Panc1 (cell line): ENCODE measurements at places on chromosomes 3 and 15. TPM values are rescaled to one million over a fixed set of nuclear protein-coding genes. Genes with fewer than 3 reads are reported as not detected.

DNA sequence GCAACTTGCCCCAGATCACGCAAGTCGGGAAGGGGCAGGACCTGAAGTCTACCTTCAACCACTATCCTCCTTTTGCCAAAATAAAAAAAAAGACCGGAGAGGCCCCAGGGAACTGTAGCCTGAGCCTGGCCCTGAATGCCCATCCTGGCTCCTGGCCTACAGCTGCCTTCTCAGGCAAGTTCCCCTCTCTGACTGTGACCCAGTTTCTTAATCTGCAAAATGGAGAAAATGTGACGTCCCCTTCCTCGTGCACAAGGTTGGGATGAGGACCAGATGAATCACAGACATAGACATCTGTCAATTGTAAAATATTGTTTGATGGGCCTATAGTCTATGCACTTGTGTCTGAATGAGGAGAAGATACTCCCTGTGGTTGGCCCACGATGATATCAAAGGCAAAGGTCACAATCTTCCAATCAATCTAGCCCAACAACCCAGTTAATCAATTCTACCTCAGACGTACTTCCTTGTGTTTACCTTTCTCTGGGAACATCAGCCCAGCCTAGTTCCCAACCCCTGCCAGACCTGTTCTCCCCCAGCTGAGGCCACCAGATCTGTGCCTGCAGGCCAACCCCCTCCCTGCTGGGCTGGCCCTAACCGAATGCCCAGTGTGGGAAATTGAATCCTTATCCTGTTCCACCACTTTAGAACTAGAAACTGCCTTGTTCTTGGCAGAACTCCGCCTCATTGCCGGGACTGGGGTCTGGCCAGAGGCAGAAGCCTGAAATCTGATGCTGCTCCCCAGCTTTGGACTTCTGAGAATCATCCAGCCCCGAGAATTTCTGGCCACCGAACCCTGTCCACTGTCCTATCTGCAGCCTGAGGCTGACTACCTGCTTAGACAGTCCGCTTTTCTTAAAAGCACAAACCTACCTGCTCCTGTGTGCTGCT lies 101.8 kb upstream of the LIPC start:
- no peak overlapping the region for H3K4me3 ChIP-seq
- no peaks in the 10 kb centered on the region for H3K27me3 ChIP-seq
- peak overlapping the region; percentile 89 for H3K27ac ChIP-seq
- H3K4me1 ChIP-seq: peaks cover 31% of the 10 kb centered on the region
- no peak for DNase-seq
- H3K36me3 ChIP-seq: no peaks in the 10 kb centered on the region

GRCh38 chr3:45170096-45170495 lies 23.9 kb upstream of the CDCP1 start:
- H3K4me3 ChIP-seq: no peak overlapping the region
- no peak for DNase-seq
- H3K4me1 ChIP-seq: peaks cover 19% of the 10 kb centered on the region
- no peaks in the 10 kb centered on the region for H3K27me3 ChIP-seq

- DNase-seq: no peak
- no peak overlapping the region for H3K4me3 ChIP-seq
- no peak overlapping the region for H3K27ac ChIP-seq
- H3K27me3 ChIP-seq: no peaks in the 10 kb centered on the region
Measured at GRCh38 chr3:184241447-184242296, 7.1 kb downstream of the ALG3 start.

DNA sequence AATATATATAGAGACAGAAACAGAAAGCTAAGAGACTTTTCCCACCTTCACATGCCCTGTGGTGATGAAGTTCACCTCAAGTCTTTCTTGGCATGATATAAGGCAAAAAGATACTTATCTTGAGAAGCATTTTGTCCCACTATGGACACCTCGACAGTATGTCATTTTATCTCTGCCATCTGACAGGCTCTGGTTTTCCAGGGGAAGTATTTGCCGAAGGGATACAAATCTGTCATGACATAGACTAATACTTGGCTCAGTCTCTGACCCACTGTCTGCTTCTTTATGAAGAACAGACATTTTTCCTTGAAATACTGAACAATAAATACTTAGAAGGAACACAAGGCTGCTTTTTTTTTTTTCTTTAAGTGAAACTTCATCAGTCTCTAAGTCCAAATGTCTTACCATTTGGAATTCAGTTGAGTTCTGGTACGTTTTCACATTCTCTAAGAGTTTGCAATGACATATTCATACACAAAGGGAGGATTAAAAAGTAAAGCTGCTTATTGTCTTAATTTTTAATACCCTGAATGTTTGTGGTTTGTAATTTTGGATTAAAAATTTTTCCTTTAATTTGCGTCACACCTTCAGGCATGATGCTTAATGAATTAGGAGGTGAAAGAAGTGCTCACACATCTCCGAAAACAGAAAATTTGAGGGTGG lies 87.8 kb upstream of the LMOD3 start:
- DNase-seq: no peak
- no peaks in the 10 kb centered on the region for H3K36me3 ChIP-seq
- no peaks in the 10 kb centered on the region for H3K4me1 ChIP-seq
- H3K27me3 ChIP-seq: no peaks in the 10 kb centered on the region

GRCh38 chr3:32522682-32523081 lies 20.0 kb upstream of the CMTM6 start:
- DNase-seq: no peak
- no peak overlapping the region for H3K4me3 ChIP-seq
- no peaks in the 10 kb centered on the region for H3K27me3 ChIP-seq

- H3K4me3 ChIP-seq: no peak overlapping the region
- no peaks in the 10 kb centered on the region for H3K27me3 ChIP-seq
- no peak for DNase-seq
- no peaks in the 10 kb centered on the region for H3K4me1 ChIP-seq
- no peak overlapping the region for H3K27ac ChIP-seq
- no peaks in the 10 kb centered on the region for H3K36me3 ChIP-seq
Measured at GRCh38 chr3:173652093-173652492, 254.5 kb downstream of the NLGN1 start.

- H3K27me3 ChIP-seq: no peaks in the 10 kb centered on the region
- H3K4me1 ChIP-seq: peaks cover 30% of the 10 kb centered on the region
- peak; percentile 68 for DNase-seq
- no peak overlapping the region for H3K4me3 ChIP-seq
- H3K36me3 ChIP-seq: no peaks in the 10 kb centered on the region; the same call in 1 of the 2 replicates
Measured at GRCh38 chr15:52334491-52335160, 39.0 kb upstream of the MYO5C start.

GRCh38 chr3:38587548-38588131 lies 61.8 kb downstream of the SCN5A start:
- DNase-seq: no peak
- no peaks in the 10 kb centered on the region for H3K36me3 ChIP-seq
- no peak overlapping the region for H3K27ac ChIP-seq

DNA sequence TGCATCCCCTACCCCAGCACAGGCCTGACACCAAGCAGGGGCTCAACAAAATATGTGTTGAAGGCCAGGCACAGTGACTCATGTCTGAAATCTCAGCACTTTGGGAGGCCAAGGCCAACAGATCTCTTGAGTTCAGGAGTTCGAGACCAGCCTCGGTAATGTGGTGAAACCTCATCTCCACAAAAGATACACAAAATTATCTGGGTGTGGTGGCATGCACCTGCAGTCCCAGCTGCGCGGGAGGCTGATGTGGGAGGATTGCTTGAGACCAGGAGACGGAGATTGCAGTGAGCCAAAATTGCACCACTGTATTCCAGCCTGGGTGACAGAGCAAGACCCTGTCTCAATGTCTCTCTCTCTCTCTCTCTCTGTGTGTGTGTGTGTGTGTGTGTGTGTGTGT lies 30.7 kb upstream of the CYP11A1 start:
- H3K4me3 ChIP-seq: no peak overlapping the region
- no peaks in the 10 kb centered on the region for H3K27me3 ChIP-seq
- no peak overlapping the region for H3K27ac ChIP-seq
- no peaks in the 10 kb centered on the region for H3K36me3 ChIP-seq

- H3K4me1 ChIP-seq: no peaks in the 10 kb centered on the region
- H3K4me3 ChIP-seq: no peak overlapping the region
- no peaks in the 10 kb centered on the region for H3K36me3 ChIP-seq
- no peak overlapping the region for H3K27ac ChIP-seq
Measured at GRCh38 chr3:24502690-24503089, 8.0 kb upstream of the THRB start.

DNA sequence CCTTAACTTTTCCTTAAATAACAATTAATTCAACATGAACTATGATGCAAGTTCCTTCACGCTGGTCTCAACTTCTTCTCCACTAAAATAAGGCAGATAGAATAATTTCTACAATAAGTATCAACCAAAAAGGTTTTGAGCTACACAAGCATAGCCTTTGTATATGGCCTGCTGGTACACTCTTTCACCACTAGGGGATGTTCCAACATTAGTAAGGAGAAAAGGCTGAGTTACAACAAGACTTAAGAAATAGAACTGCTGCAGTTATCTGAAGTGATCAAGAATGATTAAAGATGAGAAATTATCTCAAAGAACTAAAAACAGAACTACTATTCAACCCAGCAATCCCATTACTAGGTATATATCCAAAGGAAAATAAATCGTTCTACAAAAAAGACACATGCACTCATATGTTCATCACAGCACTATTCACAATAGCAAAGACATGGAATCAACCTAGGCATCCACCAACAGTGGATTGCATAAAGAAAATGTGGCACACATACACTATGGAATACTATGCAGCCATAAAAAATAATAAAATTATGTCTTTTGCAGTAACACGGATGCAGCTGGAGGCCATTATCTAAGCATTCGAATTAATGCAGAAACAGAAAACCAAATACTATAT lies 14.4 kb downstream of the ATP13A3 start:
- H3K4me1 ChIP-seq: peaks cover 9% of the 10 kb centered on the region
- H3K4me3 ChIP-seq: no peak overlapping the region
- no peaks in the 10 kb centered on the region for H3K27me3 ChIP-seq
- no peaks in the 10 kb centered on the region for H3K36me3 ChIP-seq
- H3K27ac ChIP-seq: no peak overlapping the region
- DNase-seq: peak; percentile 67

- H3K27me3 ChIP-seq: no peaks in the 10 kb centered on the region
- DNase-seq: no peak
- H3K4me1 ChIP-seq: no peaks in the 10 kb centered on the region
- no peak overlapping the region for H3K27ac ChIP-seq
Measured at GRCh38 chr3:195770081-195770840, 41.5 kb downstream of the MUC4 start.

GRCh38 chr3:63635186-63635585 lies 17.3 kb upstream of the SNTN start:
- H3K27ac ChIP-seq: no peak overlapping the region
- H3K4me1 ChIP-seq: no peaks in the 10 kb centered on the region
- H3K27me3 ChIP-seq: no peaks in the 10 kb centered on the region

DNA sequence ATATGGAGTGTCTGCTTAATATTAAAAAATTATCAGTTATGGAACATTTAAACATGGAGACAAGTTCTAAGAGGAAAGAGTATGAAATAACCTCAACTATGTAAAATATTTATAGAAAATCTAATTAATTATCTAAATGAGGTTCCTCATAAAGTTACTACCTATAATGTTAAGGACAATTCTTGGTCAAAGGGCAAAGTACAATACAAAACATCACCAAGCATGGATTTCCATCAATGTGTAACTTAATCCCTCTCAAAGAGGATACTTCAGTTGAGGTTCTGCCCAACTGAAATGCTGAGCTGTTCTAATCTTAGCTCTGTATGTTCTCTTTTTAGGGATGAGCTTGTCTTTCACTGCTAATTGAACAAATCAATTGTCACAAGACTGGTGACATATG lies 56.0 kb upstream of the CHRM5 start:
- no peak overlapping the region for H3K27ac ChIP-seq
- H3K4me3 ChIP-seq: no peak overlapping the region
- no peaks in the 10 kb centered on the region for H3K27me3 ChIP-seq
- no peak for DNase-seq

DNA sequence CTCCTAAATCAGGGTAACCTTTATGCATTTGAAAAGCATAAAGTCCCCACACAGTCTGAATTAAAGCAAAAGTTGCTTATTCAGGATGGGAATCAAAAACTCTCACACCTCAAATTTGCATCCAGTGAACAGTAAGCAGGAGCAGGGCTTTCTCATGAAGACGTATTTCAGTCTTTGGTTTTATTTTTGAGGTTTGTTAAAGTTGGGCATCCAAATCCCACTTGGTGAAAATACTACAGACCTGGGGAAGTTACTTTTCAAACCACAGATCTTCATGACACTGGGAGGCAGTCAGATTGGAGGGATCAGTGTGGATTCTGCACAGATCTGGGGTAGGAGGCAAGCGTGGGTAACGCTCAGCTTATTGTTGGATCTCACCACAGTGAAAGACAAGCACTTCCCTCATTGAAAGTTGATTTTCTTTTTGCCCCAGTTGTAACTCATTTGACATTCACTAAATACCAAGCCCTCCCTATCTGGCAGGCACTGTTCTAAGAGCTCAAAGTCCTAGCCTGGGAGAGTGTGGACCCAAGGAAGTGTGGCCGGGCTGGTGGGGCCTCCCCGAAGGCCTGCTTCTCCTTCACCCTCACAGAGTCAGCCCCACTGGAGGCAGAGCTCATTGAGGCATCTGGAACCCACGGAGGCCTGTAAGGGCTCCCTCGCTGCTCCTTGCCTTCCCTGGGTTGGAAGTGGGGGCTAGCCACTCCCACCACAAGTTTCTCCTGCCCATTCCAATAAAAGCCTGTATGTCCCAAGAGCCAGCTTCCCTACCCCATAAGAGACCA lies 783 bp upstream of the ISG20 start:
- DNase-seq: no peak
- H3K27me3 ChIP-seq: no peaks in the 10 kb centered on the region
- peaks cover 2% of the 10 kb centered on the region; the same call in 1 of the 2 replicates for H3K36me3 ChIP-seq
- peaks cover 28% of the 10 kb centered on the region for H3K4me1 ChIP-seq
- H3K4me3 ChIP-seq: peak overlapping the region; percentile 48

DNA sequence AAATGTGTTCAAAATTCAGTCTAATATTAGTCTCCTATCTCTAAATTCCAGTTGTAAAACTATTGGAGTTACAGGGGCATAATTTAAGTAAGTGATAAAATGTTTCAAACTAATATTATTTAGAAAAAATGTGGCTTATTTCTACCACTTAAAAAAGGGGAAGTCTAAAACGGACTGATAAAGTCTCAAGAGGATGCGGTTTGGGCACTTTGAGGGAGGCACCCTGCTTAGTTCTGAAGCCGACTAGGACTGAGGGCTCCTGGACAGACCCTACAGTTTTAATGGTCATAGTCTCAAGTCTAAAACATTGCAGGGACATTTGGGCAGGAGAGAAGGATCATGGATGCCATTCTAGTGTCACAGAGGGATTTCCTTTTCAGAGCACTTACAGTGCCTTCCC lies 566.3 kb downstream of the NR2F2 start:
- H3K4me1 ChIP-seq: no peaks in the 10 kb centered on the region
- H3K27ac ChIP-seq: no peak overlapping the region
- no peak for DNase-seq

ZNF80 gene
- not detected for total RNA-seq

DNAH1 gene
- total RNA-seq: 2.4 TPM

RETNLB gene
- total RNA-seq: not detected

FOXB1 gene
- 0.64 TPM for total RNA-seq

TRIP4 gene
- total RNA-seq: 42.8 TPM

CCDC54 gene
- total RNA-seq: not detected

ATP13A5 gene
- not detected for total RNA-seq

NUP210 gene
- 36.8 TPM for total RNA-seq
